ENCODE measurements at places on chromosomes 2 and 18.

- DNase-seq, result no peak
Measured at GRCh38 chr2:159089543-159089942, 121.1 kb downstream of the TANC1 start.

DNA sequence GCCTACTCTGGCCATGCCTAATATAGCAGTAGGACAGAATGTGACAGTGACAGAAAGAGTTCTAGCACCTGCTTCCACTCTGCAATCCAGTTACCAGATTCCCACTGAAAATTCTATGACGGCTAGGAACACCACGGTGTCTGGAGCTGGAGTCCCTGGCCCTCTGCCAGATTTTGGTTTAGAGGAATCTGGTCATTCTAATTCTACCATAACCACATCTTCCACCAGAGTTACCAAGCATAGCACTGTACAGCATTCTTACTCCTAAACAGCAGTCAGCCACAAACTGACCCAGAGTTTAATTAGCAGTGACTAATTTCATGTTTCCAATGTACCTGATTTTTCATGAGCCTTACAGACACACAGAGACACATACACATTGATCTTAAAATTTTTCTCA, 45.2 kb upstream of the TTR start:
- DNase-seq, result no peak

GRCh38 chr18:48698707-48699106, 159.9 kb downstream of the CTIF start:
- no peak for DNase-seq

- DNase-seq, result no peak
Measured at GRCh38 chr18:69889009-69889408, 58.7 kb downstream of the CD226 start.

- no peak for DNase-seq
Measured at GRCh38 chr2:222404151-222404905, 20.0 kb upstream of the SGPP2 start.

DNA sequence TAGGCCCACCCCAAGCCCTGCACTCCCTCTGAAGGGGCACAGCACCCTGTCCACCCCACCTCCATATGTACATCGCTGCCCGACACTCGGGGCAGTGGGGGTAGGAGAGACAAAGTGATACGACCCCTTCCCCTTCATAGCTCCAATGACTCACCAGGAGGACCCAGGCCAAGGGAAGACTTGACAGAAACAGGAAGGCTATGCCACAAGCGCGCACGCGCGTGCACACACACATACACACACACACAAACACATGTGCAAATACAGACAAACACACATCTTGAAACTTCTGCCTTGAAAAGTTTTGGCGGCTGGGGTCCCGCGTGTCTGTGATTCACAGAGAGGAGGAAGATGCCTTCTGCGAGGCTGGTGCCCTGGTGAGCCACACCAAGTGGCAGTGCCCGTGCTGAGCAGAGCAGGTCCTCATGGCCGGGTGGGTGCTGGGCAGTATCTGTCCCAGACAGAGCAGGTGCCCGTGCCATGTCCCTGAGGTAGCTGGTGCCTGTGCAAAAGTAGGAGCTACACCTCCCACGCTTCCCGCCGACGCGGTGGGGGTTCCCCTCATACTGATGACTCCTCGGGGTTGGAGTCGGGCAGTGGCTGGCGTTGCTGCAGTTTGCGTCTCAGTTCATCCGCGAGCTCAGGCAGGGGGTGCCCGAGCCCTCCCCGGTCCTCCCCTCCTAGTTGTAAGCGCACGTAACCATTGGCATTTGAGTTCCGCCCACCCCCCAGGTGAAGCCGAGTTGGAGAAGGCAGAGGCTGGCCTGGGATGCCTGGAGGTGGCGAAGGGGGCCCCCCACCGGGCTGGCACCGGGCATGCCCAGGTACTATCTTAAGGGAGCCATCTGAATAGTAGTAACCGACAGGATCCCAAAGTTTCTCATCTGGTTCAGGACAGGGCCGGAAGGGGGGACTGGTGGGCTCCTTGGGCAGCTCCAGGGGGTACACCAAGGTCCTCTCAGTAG, 2.5 kb upstream of the ANKRD39 start:
- DNase-seq, result no peak

DNA sequence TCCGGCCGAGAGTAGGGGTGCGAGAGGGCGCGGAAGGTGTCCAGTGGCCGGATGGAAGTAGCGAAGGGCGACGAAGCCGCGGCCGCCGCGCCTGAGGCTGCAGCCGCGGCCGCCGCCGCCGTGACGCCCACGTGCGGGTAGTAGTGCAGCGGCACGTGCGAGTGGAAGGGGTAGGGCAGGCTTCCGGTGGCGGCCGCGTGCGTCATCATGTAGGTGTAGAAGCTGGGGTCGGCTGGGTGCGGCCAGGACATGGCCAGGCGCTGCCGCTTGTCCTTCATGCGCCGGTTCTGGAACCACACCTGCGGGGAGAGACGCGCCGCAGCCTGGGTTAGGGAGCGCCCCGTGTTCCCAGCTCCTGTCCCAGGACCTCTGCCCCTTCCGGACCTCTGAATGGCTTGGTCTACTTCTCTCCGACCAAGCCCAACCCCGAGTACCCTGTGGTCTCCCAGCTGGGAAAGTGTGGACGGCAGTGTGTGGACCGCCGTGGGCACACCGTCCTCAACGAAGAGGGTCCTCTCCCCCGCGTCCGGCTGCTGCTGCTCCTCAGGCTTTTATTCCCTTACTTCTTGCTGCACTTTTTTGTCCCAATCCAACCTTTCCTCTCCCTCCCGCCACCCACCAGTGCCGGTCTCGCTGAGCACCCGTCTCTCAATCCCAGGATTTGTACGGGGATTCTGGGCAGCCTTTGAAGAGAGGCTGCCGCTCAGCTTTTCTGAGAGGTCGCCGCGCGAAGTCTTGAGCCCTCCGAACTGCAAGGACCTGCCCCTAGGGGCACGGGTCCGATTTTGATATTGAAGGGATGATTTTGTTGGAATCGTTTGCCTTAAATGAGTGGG, 3.0 kb downstream of the EVX2 start:
- no peak for DNase-seq

DNA sequence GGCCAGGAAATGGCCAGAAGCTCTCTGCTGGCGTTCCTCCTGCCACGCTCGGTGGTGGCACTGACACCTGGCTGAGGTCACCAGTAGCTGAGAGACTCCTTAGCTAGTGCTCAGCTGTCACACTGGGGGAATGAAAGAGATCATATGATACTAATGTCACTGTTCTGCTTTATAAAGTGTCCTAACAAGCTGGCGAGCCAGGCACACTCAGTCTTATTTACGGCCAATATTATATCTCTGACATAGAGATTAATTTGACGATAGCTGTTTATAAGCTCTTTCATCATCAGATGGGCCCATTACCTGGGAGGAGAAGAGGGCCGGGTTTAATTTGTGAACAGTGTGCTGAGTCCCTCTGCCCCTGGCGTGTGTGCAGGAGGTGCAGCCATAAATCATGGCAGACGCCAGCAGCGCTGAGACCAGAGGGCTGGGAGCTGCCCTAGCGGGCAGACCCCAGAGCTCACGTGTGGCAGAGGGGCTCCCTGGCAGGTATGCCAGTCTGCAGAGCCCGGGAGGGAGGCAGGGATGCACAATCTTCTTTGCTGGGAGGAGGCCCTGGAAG, 246.5 kb downstream of the HAUS1 start:
- no peak for DNase-seq

GRCh38 chr2:216713691-216714336, 18.5 kb upstream of the IGFBP5 start:
- peak; percentile 78 for DNase-seq

- DNase-seq, result no peak
Measured at GRCh38 chr2:204177977-204178522, 241.5 kb downstream of the ICOS start.

- DNase-seq, result no peak
Measured at GRCh38 chr2:12615509-12615908, 101.2 kb upstream of the TRIB2 start.

DNA sequence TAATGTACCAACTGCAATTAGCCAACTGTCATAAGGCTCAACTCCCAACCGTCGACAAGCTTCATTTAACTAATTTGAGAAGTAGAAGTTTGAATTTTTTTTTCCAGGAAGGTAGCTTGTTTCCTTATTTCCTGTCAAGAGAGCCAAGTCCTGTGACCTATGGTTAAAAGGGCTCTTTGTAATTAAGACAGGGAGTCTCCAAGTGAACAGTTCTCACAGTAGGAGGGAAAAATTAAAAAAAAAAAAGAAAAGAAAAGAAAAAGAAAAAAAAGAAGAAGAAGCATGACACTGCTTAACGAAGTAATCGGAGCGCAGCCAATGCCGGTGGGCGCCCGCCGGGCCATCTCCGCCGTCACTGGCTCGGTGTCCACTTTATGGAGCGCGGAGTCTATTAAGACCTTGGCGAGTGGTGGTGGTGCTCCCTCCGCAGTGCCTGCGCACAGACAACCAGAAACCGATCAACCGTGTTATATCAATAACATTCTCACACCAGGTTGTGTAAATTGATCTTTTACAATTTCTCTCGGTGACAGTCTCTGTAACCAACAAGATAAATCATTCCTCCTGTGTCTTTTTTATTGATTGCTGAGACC, 197.2 kb upstream of the POU3F3 start:
- no peak for DNase-seq
